Naive thymus-derived CD8-positive, alpha-beta T cell (primary cell): ENCODE measurements at places on chromosomes 13 and 19. TPM values are rescaled to one million over a fixed set of nuclear protein-coding genes. Genes with fewer than 3 reads are reported as not detected.

DNA sequence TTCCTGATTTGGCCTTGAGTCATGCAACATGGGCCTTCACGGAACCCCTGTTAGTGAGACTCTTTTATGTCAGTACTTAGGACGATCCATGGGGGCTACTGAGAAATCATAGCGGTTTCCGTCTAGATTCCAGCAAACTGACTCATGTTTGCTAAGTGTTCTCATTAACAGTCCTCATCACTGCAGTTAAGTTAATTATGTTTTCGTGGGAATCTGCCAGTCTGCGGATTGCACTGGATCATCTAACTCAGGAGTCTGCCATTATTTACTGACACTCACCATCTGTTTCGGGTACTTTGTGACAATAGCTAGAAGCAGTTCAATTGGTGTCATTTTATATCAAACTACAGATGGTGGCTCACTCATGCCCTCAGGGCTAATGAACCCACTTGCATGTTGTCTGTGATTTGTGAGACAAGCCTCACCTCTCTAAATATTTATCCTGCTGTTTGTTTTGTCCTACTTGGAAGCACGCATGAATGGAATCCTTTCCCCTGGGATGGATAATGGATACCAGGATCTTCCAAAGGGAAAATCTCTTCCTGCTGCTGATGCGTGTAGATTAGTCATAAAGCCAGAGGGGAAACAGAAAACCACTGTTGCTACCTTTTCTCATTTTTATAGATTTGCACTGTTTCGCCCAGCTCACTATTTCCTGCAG, 61.8 kb downstream of the RAB20 start:
- H3K36me3 ChIP-seq = no peaks in the 10 kb centered on the region
- H3K27ac ChIP-seq = no peak overlapping the region

- no peak overlapping the region for H3K27ac ChIP-seq
- H3K4me1 ChIP-seq = peaks cover 3% of the 10 kb centered on the region
- H3K4me3 ChIP-seq = no peak overlapping the region
- DNase-seq = no peak
- H3K27me3 ChIP-seq = no peaks in the 10 kb centered on the region
These were observed 20.7 kb downstream of the OBI1 start for GRCh38 chr13:78638216-78638615.

DNA sequence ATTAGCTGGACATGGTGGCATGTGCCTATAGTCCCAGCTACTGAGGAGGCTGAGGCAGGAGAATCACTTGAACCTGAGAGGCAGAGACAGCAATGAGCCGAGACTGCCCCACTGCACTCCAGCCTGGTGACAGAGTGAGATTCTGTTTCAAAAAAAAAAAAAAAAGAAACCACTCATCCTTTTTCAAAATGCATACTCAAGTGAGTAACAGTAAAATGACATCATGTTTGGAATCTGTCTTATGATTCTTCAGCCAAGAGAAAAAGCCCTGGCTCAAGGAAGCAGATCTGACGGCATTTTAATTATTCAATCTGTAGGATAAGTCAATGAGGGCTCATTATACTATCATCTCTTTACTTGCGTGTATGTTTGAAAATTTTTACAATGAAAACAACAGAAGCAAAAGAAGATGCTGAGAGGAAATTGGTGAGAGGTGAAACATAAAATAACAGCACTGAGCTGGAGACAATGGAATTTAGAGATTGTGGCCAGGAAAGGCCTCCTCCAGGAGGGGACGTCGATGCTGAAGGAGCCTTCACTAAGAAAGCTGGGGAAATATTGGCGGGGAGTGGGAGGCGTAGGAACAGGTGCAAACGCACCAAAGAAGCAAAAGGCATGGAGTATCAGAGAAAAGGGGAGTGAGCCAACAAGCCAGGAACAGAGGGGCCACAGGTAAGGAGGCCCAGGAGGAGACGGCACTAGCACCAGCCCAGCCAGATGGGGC, 12.9 kb upstream of the CCNE1 start:
- H3K4me1 ChIP-seq = no peaks in the 10 kb centered on the region
- no peak for DNase-seq
- H3K27ac ChIP-seq = no peak overlapping the region
- H3K27me3 ChIP-seq = no peaks in the 10 kb centered on the region

BRME1 gene
- 3.7 TPM for total RNA-seq

GRCh38 chr19:876780-877314, 16.1 kb downstream of the MED16 start:
- H3K27ac ChIP-seq = no peak overlapping the region
- H3K4me1 ChIP-seq = peaks cover 8% of the 10 kb centered on the region
- H3K36me3 ChIP-seq = no peaks in the 10 kb centered on the region
- no peak for DNase-seq
- H3K27me3 ChIP-seq = no peaks in the 10 kb centered on the region

- no peak for DNase-seq
- no peaks in the 10 kb centered on the region for H3K4me1 ChIP-seq
- peaks cover 2% of the 10 kb centered on the region for H3K27me3 ChIP-seq
- no peak overlapping the region for H3K27ac ChIP-seq
- no peaks in the 10 kb centered on the region for H3K36me3 ChIP-seq
These were observed 121.9 kb upstream of the SPACA7 start for GRCh38 chr13:112254061-112254818.

ZNF135 gene
- total RNA-seq = 15.4 TPM

OLFM4 gene
- total RNA-seq = not detected

DNA sequence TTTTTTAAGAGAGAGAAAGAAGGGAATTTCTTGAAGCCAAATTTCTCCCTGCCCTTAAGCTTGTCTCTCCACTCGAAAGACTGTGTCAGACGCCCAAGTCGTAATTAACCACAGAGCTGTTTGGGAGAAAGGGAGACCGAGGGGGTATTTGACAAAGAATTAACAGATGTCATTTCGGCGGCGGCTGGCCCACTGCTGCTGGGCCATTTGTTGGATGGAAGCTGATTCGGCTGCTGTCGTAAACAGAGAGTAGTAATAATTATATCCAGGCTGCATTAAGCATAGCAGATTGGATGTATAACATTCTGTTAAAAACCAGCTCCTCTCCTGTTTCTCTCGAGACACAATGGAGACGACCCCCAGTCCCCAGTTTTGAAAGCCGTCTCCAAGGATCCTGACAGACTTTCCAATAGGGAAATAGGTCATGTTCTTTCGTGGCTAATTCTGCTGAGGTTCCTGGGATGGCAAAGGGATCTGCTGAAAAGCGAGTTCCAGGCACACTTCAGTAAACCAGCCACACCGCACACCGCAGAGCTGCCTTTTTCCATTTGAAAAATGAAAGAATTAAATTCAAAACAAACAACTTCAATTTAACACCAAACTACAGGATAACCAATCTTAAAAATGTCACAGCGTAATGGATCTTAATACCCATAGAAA, 71.5 kb downstream of the KCTD15 start:
- H3K4me1 ChIP-seq = peaks cover 2% of the 10 kb centered on the region
- DNase-seq = no peak

TRPC4 gene
- not detected for total RNA-seq

DNA sequence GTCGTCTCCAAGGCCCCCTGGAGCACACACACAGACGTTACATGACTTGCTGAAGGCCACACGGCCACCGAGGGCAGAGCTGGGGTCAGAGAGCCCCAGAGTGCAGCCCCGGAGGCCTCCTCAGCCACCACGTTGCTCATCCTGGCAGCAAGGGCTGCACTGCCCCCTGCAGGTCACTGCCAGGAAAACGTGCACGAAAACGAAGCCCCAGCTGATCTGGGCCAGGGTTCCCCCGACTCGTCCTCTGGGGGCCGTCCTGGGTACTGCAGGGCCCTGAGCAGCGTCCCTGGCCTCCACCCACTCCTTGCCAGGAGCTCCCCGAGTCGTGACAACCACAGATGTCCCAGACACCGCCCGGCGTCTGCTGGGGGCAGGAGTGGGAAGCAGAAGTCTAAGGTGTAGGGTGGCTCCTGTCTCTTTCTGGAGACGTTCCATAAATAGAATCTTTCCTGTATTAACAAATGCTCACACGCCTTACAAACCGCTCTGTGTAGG, 3.4 kb downstream of the TPGS1 start:
- H3K27me3 ChIP-seq = no peaks in the 10 kb centered on the region
- peaks cover 54% of the 10 kb centered on the region for H3K4me1 ChIP-seq
- DNase-seq = peak; percentile 90
- peaks cover 1% of the 10 kb centered on the region for H3K36me3 ChIP-seq

- H3K36me3 ChIP-seq = no peaks in the 10 kb centered on the region
- no peaks in the 10 kb centered on the region for H3K27me3 ChIP-seq
- DNase-seq = no peak
- no peak overlapping the region for H3K4me3 ChIP-seq
- no peaks in the 10 kb centered on the region for H3K4me1 ChIP-seq
These were observed 34.2 kb downstream of the THSD1 start for GRCh38 chr13:52371736-52372247.

ATP4B gene
- not detected for total RNA-seq

KLHL1 gene
- not detected for total RNA-seq

- H3K4me3 ChIP-seq = no peak overlapping the region
- H3K4me1 ChIP-seq = peaks cover 16% of the 10 kb centered on the region
- no peak for DNase-seq
- H3K36me3 ChIP-seq = no peaks in the 10 kb centered on the region
- peaks cover 30% of the 10 kb centered on the region for H3K27me3 ChIP-seq
These were observed 14.4 kb downstream of the C3 start for GRCh38 chr19:6705931-6706632.

CYP2B6 gene
- total RNA-seq = not detected

DNA sequence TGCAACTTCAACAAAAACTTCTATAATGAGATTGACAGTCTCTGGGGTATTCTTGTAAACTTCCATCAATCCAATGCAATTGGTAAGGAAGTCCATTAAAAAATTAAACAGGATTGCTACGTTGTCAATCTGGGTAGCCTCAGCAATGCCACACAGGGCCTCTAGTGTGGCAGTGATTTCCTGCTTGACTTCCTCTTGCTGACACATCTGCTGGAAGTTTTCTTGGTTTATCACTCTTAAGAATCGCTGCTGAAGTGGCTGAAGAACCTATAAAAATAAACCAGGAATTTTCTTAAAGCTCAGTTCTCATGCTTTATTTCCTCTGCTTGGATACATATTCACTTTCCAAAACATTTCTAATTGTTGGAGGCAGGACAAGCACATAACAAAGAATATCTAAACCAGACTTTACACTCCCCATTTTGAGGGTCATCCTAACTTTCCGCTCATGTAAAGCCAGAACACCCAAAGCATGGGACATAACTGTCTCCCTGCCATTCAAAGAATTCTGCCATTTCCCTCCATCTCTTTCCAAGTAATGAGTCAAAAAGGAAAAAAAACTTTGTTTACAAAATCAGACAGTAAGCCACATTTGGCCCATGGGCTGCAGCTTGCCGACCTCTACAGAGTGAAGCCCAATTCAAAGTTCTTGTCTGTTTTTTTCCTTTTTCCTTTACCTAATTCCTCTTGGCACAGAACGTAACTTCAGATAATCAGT, 23.2 kb upstream of the EEF1AKMT1 start:
- DNase-seq = no peak
- H3K4me1 ChIP-seq = peaks cover 21% of the 10 kb centered on the region
- peaks cover 19% of the 10 kb centered on the region for H3K36me3 ChIP-seq
- H3K27me3 ChIP-seq = no peaks in the 10 kb centered on the region
- peak overlapping the region; percentile 20 for H3K27ac ChIP-seq
- H3K4me3 ChIP-seq = no peak overlapping the region

- peaks cover 2% of the 10 kb centered on the region for H3K4me1 ChIP-seq
- no peaks in the 10 kb centered on the region for H3K36me3 ChIP-seq
- H3K4me3 ChIP-seq = no peak overlapping the region
- no peak overlapping the region for H3K27ac ChIP-seq
These were observed 10.3 kb upstream of the GARRE1 start for GRCh38 chr19:34243876-34244578.

GRCh38 chr19:49749055-49749716, 13.9 kb downstream of the TSKS start:
- H3K36me3 ChIP-seq = no peaks in the 10 kb centered on the region
- H3K4me3 ChIP-seq = no peak overlapping the region
- DNase-seq = no peak

DNA sequence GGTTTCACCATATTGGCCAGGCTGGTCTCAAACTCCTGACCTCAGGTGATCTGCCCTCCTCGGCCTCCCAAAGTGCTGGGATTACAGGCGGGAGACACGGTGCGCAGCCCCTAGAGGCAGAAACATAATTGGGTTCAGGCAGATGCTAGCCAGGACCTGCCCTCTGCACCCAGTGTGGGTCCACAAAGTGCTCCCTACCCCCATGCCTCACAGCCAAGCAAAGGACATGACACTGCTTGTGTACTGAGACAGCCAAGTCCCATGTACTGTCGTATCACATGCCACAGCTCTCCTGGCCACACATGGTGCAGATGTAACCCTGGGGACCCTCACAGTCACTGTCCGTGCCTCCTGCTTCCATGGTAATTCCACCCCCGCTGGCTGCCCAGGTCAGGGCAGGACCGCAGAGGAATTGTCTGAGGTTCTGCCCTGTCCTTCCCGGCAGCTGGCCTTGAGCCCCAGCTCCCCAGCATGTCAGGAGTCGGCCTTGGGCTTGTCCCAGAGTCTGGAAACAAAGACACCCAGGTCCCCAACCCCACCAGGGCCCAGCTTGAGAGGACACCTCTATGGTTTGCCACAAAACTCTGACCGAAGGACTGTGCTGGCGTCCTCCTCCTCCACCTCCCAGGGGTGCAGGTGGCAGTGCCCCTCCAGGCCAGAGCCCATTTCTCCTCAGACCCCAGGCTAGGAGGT, 7.6 kb downstream of the PRR36 start:
- H3K36me3 ChIP-seq = peaks cover 1% of the 10 kb centered on the region
- DNase-seq = no peak
- H3K4me3 ChIP-seq = no peak overlapping the region
- H3K27ac ChIP-seq = no peak overlapping the region

GPC5 gene
- total RNA-seq = not detected

GRCh38 chr13:109273326-109273751, 513.0 kb downstream of the IRS2 start:
- H3K27me3 ChIP-seq = peaks cover 9% of the 10 kb centered on the region
- no peak overlapping the region for H3K27ac ChIP-seq
- DNase-seq = no peak
- no peaks in the 10 kb centered on the region for H3K36me3 ChIP-seq
- H3K4me3 ChIP-seq = no peak overlapping the region

ZNF433 gene
- 4.4 TPM for total RNA-seq

SOHLH2 gene
- not detected for total RNA-seq

- peaks cover 33% of the 10 kb centered on the region for H3K4me1 ChIP-seq
- H3K27me3 ChIP-seq = peaks cover 2% of the 10 kb centered on the region
- peak overlapping the region; percentile 96 for H3K27ac ChIP-seq
- no peaks in the 10 kb centered on the region for H3K36me3 ChIP-seq
- DNase-seq = no peak
These were observed 85.8 kb upstream of the UBL3 start for GRCh38 chr13:29936051-29936813.

- peaks cover 2% of the 10 kb centered on the region for H3K36me3 ChIP-seq
- no peak overlapping the region for H3K4me3 ChIP-seq
- H3K4me1 ChIP-seq = no peaks in the 10 kb centered on the region
- no peak overlapping the region for H3K27ac ChIP-seq
- DNase-seq = no peak
These were observed 630.0 kb upstream of the MIR17HG start for GRCh38 chr13:90717451-90717936.

CELF5 gene
- total RNA-seq = 0.41 TPM
